ENCODE measurements at places on chromosomes 13 and 19. TPM values are rescaled to one million over a fixed set of nuclear protein-coding genes. Genes with fewer than 3 reads are reported as not detected.

The NAPSA gene
- total RNA-seq: 2.4 TPM

DNA sequence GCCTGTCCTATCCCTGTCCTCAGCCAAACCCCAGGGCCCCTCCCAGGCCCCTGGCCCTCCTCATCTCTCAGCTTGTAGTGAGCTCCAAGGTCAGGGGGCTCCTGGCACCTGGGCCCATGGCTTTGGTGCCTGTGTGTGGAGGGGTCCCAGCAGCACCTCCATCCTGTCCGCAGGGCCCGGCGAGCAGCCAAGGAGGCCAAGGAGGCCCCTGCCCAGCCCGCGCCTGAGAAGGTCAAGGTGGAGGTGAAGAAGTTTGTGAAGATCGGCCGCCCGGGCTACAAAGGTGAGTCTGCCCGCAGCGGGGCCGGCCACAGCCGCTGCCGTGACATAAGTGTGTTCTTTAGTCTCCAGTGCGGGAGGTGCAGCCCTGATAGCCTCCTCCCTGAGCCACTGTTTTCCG lies 3.9 kb upstream of the AMH start:
- H3K4me1 ChIP-seq: peaks cover 18% of the 10 kb centered on the region
- peaks cover 2% of the 10 kb centered on the region for H3K36me3 ChIP-seq
- no peak for DNase-seq
- H3K4me3 ChIP-seq: no peak overlapping the region
- no peak overlapping the region for H3K27ac ChIP-seq
- H3K27me3 ChIP-seq: no peaks in the 10 kb centered on the region

GRCh38 chr13:78299832-78300623 lies 303.3 kb downstream of the POU4F1 start:
- no peaks in the 10 kb centered on the region for H3K4me1 ChIP-seq
- H3K27me3 ChIP-seq: peaks cover 10% of the 10 kb centered on the region
- no peak overlapping the region for H3K27ac ChIP-seq
- H3K4me3 ChIP-seq: no peak overlapping the region

The TMPRSS9 gene
- 0.84 TPM for total RNA-seq

DNA sequence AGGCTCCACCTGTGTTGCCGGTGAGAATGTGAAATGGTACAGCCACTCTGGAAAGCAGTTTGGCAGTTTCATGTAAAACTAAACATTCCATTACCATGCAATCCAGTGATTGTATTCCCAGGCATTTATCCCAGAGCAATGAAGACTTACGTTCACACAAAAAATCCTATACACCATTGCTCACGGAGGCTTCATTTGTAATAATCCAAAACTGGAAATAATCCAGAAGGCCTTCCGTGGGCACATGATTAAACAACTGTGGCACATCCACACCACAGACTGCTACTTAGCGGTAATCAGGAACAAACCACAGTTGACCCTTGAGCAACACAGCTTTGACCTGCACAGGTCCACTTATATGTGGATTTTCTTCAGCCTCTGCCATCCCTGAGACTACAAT lies 339.7 kb downstream of the MTUS2 start:
- no peaks in the 10 kb centered on the region for H3K36me3 ChIP-seq
- DNase-seq: no peak
- H3K4me3 ChIP-seq: no peak overlapping the region
- H3K4me1 ChIP-seq: no peaks in the 10 kb centered on the region

DNA sequence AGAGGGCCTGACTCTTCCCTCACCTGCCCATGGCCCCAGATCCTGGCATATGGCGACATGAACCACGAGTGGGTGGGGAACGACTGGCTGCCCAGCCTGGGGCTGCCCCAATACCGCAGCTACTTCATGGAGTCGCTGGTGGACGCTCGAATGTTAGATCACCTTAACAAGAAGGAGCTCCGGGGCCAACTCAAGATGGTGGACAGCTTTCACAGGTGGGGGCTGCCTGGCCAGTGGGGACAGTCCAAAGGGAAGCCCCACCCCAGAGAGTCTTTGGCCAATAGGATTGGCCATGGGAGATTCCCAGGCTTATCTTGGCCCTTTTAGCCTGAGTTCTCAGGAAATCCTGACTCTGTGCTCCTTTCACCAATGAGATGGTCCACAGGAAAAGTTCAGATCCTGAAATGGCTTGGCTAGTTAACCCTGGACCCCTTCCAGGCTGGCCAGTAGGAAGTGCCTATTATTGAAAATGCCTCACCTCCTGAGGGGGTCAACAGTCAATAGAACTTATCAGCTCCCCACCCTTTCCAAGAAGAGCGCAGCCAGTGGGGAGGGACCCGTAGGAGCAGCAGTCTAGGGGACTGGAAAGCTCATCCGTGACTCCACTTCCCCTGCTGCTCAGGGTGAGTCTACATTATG lies 7.0 kb downstream of the HRC start:
- no peaks in the 10 kb centered on the region for H3K36me3 ChIP-seq
- H3K4me3 ChIP-seq: peak overlapping the region; percentile 89
- no peaks in the 10 kb centered on the region for H3K27me3 ChIP-seq
- peaks cover 35% of the 10 kb centered on the region for H3K4me1 ChIP-seq

The GPR4 gene
- not detected for total RNA-seq

DNA sequence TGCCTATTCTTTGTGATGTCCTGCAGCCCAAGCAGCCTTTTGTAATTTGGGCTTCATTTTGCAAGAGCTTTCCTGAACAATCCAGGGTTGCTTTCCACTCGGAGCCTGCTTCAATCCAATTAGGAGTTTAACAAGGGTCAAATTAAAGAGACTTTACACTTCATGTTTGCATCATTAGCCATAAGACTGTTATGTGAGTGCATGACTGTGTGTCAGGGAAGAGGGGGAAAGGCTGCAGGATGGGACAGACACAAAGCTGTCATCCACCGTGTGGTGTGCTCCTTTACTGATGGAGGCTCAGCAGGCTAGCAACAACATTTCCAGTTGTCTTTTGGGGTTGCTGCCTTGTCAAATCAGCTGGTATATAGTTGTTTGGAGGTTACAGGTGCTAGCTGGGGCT lies 23.7 kb upstream of the MAB21L1 start:
- H3K36me3 ChIP-seq: peaks cover 3% of the 10 kb centered on the region
- H3K4me1 ChIP-seq: peaks cover 19% of the 10 kb centered on the region
- no peak overlapping the region for H3K27ac ChIP-seq
- no peak overlapping the region for H3K4me3 ChIP-seq
- no peak for DNase-seq

- DNase-seq: no peak
- peaks cover 41% of the 10 kb centered on the region for H3K4me1 ChIP-seq
- H3K27me3 ChIP-seq: no peaks in the 10 kb centered on the region
- peaks cover 19% of the 10 kb centered on the region for H3K36me3 ChIP-seq
- H3K4me3 ChIP-seq: no peak overlapping the region
- H3K27ac ChIP-seq: peak overlapping the region; percentile 67
These were observed 273.7 kb downstream of the DIAPH3 start for GRCh38 chr13:59890054-59890453.

The CLEC4G gene
- total RNA-seq: not detected

GRCh38 chr19:46783670-46784069 lies 4.7 kb downstream of the SLC1A5 start:
- peak overlapping the region; percentile 91 for H3K27ac ChIP-seq
- peaks cover 15% of the 10 kb centered on the region for H3K36me3 ChIP-seq
- no peak for DNase-seq
- H3K4me3 ChIP-seq: peak overlapping the region; percentile 87
- H3K4me1 ChIP-seq: peaks cover 46% of the 10 kb centered on the region

DNA sequence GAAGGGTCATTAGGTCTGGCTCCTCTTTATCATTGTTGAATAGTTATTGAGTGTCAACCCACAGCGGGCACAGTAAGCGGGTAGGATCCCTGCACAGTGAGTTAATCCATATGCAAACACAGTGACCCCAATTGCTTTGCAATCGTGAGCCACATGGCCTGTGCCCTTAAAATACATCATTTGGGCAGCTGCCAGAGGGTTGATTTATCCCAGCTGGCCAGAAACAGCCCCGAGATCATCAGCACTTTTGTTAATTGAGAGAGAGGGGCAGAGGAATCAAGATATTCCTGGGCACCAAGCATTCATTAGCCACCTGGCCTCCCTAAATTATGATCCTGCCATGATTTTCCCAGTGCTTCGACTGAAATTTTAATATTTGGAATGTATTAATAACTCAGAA lies 9.8 kb upstream of the CNMD start:
- no peaks in the 10 kb centered on the region for H3K4me1 ChIP-seq
- peaks cover 18% of the 10 kb centered on the region for H3K27me3 ChIP-seq
- no peaks in the 10 kb centered on the region for H3K36me3 ChIP-seq
- no peak overlapping the region for H3K4me3 ChIP-seq

The ZSWIM4 gene
- 21.5 TPM for total RNA-seq

DNA sequence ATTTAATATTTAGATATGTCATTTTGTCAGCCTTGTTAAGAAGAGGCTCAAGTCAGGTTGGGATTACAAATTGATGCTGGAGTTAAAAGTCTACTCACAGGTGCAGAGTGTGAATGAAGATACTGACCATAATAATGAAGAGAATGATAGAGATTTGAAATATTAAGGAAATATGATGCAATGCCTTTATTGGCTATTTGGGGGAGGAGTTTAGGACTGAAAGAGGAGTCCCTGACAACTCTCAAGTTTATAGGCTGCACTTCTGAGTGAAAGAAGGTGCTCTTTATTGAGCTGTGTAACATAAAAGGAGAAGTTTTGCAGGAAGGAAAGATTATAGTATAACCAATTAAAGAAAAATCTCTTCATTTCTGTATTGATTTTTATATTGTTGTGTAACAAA lies 827.7 kb upstream of the PCDH9 start:
- H3K4me3 ChIP-seq: no peak overlapping the region
- H3K27ac ChIP-seq: no peak overlapping the region
- H3K4me1 ChIP-seq: no peaks in the 10 kb centered on the region
- no peaks in the 10 kb centered on the region for H3K36me3 ChIP-seq
- no peak for DNase-seq
- H3K27me3 ChIP-seq: no peaks in the 10 kb centered on the region

The TEX26 gene
- total RNA-seq: not detected

GRCh38 chr19:45798995-45799517 lies 6.4 kb upstream of the DMWD start:
- H3K4me3 ChIP-seq: no peak overlapping the region
- no peaks in the 10 kb centered on the region for H3K27me3 ChIP-seq
- H3K27ac ChIP-seq: peak overlapping the region; percentile 59
- peak; percentile 83 for DNase-seq
- H3K36me3 ChIP-seq: no peaks in the 10 kb centered on the region
- peaks cover 6% of the 10 kb centered on the region for H3K4me1 ChIP-seq

The ZNF808 gene
- 37.5 TPM for total RNA-seq

GRCh38 chr13:69142101-69142500 lies 965.5 kb upstream of the ATXN8OS start:
- no peak overlapping the region for H3K27ac ChIP-seq
- H3K36me3 ChIP-seq: no peaks in the 10 kb centered on the region
- no peaks in the 10 kb centered on the region for H3K4me1 ChIP-seq
- DNase-seq: no peak
- no peak overlapping the region for H3K4me3 ChIP-seq

The COX7A1 gene
- total RNA-seq: not detected

DNA sequence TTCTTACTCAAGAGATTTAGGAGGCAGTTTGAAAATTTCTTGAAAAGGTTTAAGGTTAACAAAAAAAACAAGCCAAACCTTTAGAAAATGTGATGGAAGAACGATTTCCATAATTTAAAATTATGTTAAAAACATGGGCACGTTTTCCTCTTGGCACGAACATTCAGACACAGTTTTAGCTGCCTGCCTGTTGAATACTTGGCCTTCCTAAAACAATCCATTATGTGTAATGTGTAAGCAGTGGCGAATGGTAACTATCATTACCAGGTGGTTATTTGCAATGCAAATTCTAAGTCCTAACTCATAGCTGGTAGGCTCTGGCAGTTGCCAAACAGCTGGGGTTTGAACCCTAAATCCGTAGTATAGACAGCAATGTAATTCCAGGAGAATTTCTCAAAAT lies 1425.7 kb upstream of the SLC10A2 start:
- no peak overlapping the region for H3K4me3 ChIP-seq
- H3K36me3 ChIP-seq: peaks cover 19% of the 10 kb centered on the region
- H3K27ac ChIP-seq: no peak overlapping the region
- no peak for DNase-seq
- H3K4me1 ChIP-seq: peaks cover 25% of the 10 kb centered on the region

The SOX1 gene
- total RNA-seq: not detected

DNA sequence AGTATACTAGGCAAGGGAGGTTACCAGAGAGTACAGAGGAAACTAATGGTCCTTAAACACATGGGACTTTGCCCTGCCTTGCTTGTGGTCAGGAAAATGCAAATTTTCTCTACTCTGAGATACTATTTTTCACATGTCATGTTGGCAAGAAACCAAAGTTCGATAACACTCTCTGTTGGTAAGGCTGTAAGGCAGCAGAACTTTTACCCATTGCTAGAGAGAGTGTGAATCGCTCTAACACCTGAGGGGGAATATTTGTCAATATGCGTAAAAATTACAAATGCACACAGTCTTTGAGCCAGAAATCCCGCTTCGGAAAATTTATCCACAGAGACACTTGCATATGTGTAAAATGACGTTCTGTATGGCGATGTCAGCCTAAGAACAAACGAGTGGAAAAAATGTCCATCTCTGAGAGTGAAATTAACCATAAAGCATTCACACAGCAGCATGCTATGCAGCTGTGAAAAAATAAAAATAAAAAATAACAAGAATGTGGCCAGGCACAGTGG lies 9.5 kb upstream of the RFX1 start:
- no peak overlapping the region for H3K4me3 ChIP-seq
- H3K4me1 ChIP-seq: no peaks in the 10 kb centered on the region
- no peak for DNase-seq
- H3K27me3 ChIP-seq: no peaks in the 10 kb centered on the region

GRCh38 chr13:48801255-48801654 lies 147.5 kb downstream of the CYSLTR2 start:
- no peak overlapping the region for H3K27ac ChIP-seq
- H3K4me1 ChIP-seq: no peaks in the 10 kb centered on the region
- no peak overlapping the region for H3K4me3 ChIP-seq

The SGCG gene
- 12.9 TPM for total RNA-seq

The SLITRK1 gene
- total RNA-seq: 1.0 TPM

The RFXAP gene
- 14.1 TPM for total RNA-seq

GRCh38 chr13:99955747-99956472 lies 15.7 kb downstream of the ZIC5 start:
- H3K27ac ChIP-seq: no peak overlapping the region
- peak overlapping the region; percentile 67 for H3K4me3 ChIP-seq
- H3K27me3 ChIP-seq: peaks cover 96% of the 10 kb centered on the region
- H3K4me1 ChIP-seq: peaks cover 19% of the 10 kb centered on the region

The ZNF229 gene
- total RNA-seq: 6.0 TPM

The ITM2B gene
- total RNA-seq: 244 TPM

GRCh38 chr13:40974460-40975407 lies 44.4 kb downstream of the ELF1 start:
- no peaks in the 10 kb centered on the region for H3K27me3 ChIP-seq
- no peaks in the 10 kb centered on the region for H3K36me3 ChIP-seq
- DNase-seq: no peak
- H3K27ac ChIP-seq: peak overlapping the region; percentile 20
- H3K4me1 ChIP-seq: peaks cover 37% of the 10 kb centered on the region
